Activated T-cell treated with anti-CD3 and anti-CD28 coated beads, Interleukin-2, amount 50 U/mL, for 72 hours (primary cell): ENCODE measurements at places on chromosomes 5 and 9. TPM values are rescaled to one million over a fixed set of nuclear protein-coding genes. Genes with fewer than 3 reads are reported as not detected.

DNA sequence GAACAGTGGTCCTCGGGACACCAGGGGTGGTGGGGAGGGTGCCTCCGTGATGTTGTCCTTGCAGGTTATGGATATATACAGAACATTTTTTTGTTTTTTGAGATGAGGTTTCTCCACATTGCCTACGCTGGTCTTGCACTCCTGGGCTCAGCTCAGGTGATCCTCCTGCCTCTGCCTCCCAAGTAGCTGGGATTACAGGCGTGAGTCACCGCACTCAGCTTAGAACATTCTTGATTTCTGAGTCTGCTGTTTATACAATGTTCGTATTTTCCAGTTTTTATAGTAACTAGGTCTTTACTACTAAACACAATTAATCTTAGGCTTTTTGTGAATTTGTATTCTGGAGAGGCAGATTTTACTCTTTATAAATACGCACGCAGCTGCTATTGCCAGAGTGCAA, 6.0 kb downstream of the PMPCA start:
- peaks cover under 1% of the 10 kb centered on the region for H3K36me3 ChIP-seq
- no peak for DNase-seq
- H3K27ac ChIP-seq = no peak overlapping the region
- no peaks in the 10 kb centered on the region for H3K27me3 ChIP-seq
- peaks cover 23% of the 10 kb centered on the region for H3K4me1 ChIP-seq
- no peak overlapping the region for H3K4me3 ChIP-seq

GRCh38 chr5:11319836-11320580, 559.0 kb upstream of the DAP start:
- peaks cover 7% of the 10 kb centered on the region for H3K27me3 ChIP-seq
- no peaks in the 10 kb centered on the region for H3K4me1 ChIP-seq
- DNase-seq = no peak
- no peak overlapping the region for H3K4me3 ChIP-seq
- H3K27ac ChIP-seq = no peak overlapping the region

GRCh38 chr9:112175796-112176315, 759 bp upstream of the SUSD1 start:
- H3K27ac ChIP-seq = peak overlapping the region; percentile 16
- peaks cover 36% of the 10 kb centered on the region for H3K4me1 ChIP-seq
- no peak for DNase-seq

DNA sequence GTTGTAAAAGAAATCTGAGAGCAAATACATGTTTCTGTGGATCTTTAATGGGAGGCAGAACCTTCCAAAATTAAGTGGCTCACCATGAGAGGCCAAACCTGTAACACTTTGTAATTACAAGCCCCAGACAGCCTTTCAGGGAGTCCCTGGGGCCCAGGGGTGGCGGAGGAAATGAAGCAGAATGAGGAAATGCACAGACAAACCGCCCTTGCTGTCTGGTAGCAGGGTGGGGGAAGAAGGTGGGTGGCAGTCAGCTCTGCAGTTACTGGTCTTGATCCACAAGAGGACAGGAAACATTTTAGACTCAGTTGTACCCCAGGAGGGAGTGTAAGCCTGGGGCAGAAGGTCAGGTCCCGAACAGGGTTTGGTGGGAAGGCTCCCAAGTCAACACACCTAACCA, 6.5 kb downstream of the ARL14EPL start:
- H3K27ac ChIP-seq = no peak overlapping the region
- peak; percentile 11 for DNase-seq
- no peak overlapping the region for H3K4me3 ChIP-seq
- H3K36me3 ChIP-seq = no peaks in the 10 kb centered on the region
- H3K4me1 ChIP-seq = peaks cover 5% of the 10 kb centered on the region

- no peaks in the 10 kb centered on the region for H3K36me3 ChIP-seq
- H3K27ac ChIP-seq = no peak overlapping the region
- H3K4me1 ChIP-seq = no peaks in the 10 kb centered on the region
- H3K27me3 ChIP-seq = no peaks in the 10 kb centered on the region
These were observed 424.8 kb upstream of the SMC2 start for GRCh38 chr9:103669296-103669695.

GRCh38 chr5:103211576-103212561, 46.7 kb upstream of the MACIR start:
- H3K27me3 ChIP-seq = no peaks in the 10 kb centered on the region
- no peak for DNase-seq
- no peaks in the 10 kb centered on the region for H3K36me3 ChIP-seq
- H3K4me1 ChIP-seq = peaks cover 28% of the 10 kb centered on the region
- peak overlapping the region; percentile 39 for H3K4me3 ChIP-seq

DNA sequence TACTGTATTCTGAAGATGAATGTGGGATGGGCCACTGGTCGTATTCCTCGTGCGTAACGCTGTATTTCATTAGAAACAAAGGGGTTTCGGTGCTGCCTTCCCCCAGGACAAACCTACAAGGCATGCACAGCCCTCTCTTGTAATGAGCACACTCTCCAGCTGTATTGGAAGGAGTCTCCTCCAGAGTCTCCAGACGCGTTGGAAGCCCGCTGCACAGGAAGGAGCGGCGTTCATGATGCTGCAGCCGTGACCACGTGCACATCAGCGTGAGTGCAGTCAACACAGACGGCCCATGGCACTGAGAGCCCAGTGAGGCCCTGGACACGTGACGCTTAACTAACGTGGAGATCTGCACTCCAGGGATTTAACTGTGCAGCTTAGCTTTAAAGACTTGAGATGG, 209.0 kb upstream of the IRX1 start:
- H3K36me3 ChIP-seq = no peaks in the 10 kb centered on the region
- no peaks in the 10 kb centered on the region for H3K4me1 ChIP-seq
- no peak overlapping the region for H3K4me3 ChIP-seq
- no peak overlapping the region for H3K27ac ChIP-seq

GRCh38 chr5:56813302-56813701, 2.0 kb upstream of the MAP3K1 start:
- DNase-seq = no peak
- H3K36me3 ChIP-seq = no peaks in the 10 kb centered on the region
- peaks cover 27% of the 10 kb centered on the region for H3K4me1 ChIP-seq
- H3K27me3 ChIP-seq = no peaks in the 10 kb centered on the region
- no peak overlapping the region for H3K27ac ChIP-seq

- no peaks in the 10 kb centered on the region for H3K27me3 ChIP-seq
- no peak for DNase-seq
- H3K36me3 ChIP-seq = no peaks in the 10 kb centered on the region
- H3K4me1 ChIP-seq = no peaks in the 10 kb centered on the region
These were observed 17.7 kb upstream of the ANGPTL2 start for GRCh38 chr9:127140181-127140580.

GRCh38 chr5:124130816-124131215, 615.6 kb downstream of the ZNF608 start:
- no peaks in the 10 kb centered on the region for H3K27me3 ChIP-seq
- H3K4me3 ChIP-seq = no peak overlapping the region
- no peak overlapping the region for H3K27ac ChIP-seq
- no peaks in the 10 kb centered on the region for H3K4me1 ChIP-seq
- no peak for DNase-seq

DNA sequence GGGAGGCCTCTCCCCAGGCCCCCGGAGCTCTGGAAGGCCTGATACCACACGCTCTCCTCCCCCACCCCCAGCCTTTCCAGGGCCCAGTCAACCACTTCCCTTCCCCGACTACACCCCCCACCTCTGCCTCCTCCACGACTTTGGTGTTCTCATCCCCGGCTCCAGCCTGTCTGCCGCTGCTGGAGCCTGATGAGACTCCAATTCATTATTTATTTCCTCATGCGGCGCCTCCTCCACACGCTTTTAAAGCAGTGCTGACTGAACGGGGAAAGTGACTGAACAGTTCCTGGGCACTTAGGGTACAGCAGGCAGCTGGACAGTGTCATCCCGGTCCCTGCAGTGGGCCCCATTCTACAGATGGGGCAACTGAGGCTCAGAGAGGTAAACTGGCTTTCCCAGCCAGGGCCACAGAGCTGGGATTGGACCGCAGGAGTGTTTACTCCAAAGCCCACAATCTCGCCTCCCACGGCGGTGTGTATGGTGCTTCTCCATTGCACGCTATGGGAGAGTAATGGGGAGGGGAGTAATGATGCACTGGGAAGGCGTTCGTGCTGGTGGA, 15.9 kb upstream of the RPL26L1 start:
- H3K27me3 ChIP-seq = no peaks in the 10 kb centered on the region
- no peak overlapping the region for H3K4me3 ChIP-seq
- DNase-seq = no peak
- H3K4me1 ChIP-seq = no peaks in the 10 kb centered on the region
- no peak overlapping the region for H3K27ac ChIP-seq
- no peaks in the 10 kb centered on the region for H3K36me3 ChIP-seq

GRCh38 chr5:128546658-128547281, 8.7 kb upstream of the FBN2 start:
- H3K36me3 ChIP-seq = no peaks in the 10 kb centered on the region
- no peak for DNase-seq
- H3K4me1 ChIP-seq = no peaks in the 10 kb centered on the region
- H3K4me3 ChIP-seq = no peak overlapping the region
- no peak overlapping the region for H3K27ac ChIP-seq

DNA sequence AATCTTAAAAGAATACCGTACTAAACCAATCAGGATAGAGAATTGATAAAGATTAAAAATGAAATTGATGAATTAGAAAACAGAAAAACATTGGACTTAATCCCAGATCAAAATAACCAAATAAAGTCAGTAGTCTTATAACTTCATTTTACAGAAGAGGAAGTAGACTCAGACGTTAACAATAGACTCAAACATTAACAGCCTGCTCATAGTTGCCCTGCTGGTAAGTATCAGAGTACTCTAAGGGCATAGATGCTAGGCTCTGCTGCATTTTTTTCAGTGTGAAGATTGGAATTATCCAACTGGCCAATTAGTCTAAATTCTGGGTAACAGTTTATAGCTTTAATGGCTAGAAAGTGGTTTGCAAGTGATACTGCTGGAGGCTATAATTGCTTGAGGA, 42.9 kb downstream of the ADGRV1 start:
- H3K27ac ChIP-seq = no peak overlapping the region
- DNase-seq = no peak
- H3K36me3 ChIP-seq = no peaks in the 10 kb centered on the region
- no peak overlapping the region for H3K4me3 ChIP-seq

GRCh38 chr9:113364951-113365350, 11.8 kb downstream of the HDHD3 start:
- DNase-seq = no peak
- H3K4me1 ChIP-seq = peaks cover 21% of the 10 kb centered on the region
- H3K36me3 ChIP-seq = no peaks in the 10 kb centered on the region
- H3K4me3 ChIP-seq = no peak overlapping the region
- no peaks in the 10 kb centered on the region for H3K27me3 ChIP-seq

DNA sequence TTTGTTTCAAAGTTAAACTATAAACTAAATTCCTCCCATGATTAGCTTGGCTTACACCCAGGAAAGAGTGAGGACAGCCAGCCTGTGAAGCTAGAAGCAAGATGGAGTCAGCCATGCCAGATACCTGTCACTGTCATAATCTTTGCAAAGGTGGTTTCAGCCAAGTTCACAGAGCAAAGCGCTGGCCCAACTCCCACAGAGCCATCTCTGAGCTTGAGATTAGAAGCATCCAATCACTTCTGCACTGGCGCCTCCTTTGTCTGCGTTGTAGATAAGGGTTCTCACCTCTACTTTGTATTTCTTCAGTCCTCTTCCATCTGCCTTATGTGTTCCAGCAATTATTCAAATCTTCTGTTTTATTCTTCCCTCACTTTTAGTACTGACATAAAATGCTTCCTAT, 119.4 kb upstream of the ACO1 start:
- no peak overlapping the region for H3K27ac ChIP-seq
- DNase-seq = no peak
- H3K27me3 ChIP-seq = no peaks in the 10 kb centered on the region
- no peaks in the 10 kb centered on the region for H3K36me3 ChIP-seq

DNA sequence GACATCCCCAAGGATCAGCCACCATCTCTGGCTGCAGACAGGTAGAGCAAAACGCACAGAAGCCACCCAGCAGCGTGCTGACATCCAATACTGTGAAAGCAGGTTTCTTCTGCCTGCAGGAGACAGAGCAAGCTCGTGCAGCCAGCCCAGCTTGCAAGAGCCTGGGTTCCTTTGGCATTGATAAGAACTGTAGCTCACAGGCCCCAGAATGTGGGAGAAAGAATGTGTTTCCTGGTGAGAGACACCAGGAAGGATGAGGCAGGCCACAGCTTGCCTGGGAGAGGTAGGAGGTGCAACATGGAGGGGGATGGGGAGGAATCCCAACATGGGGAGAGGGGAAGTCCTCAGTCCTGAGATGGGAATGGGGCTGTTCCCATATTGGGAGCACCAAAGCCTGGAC, 34.0 kb upstream of the ARAP3 start:
- no peaks in the 10 kb centered on the region for H3K4me1 ChIP-seq
- no peak overlapping the region for H3K4me3 ChIP-seq
- H3K27ac ChIP-seq = no peak overlapping the region
- H3K27me3 ChIP-seq = peaks cover 15% of the 10 kb centered on the region
- no peak for DNase-seq

GRCh38 chr9:129648764-129649115, 6.8 kb upstream of the ASB6 start:
- no peaks in the 10 kb centered on the region for H3K4me1 ChIP-seq
- H3K27me3 ChIP-seq = no peaks in the 10 kb centered on the region
- H3K27ac ChIP-seq = no peak overlapping the region

GRCh38 chr9:38371495-38371894, 21.0 kb upstream of the ALDH1B1 start:
- no peak overlapping the region for H3K4me3 ChIP-seq
- H3K27ac ChIP-seq = no peak overlapping the region
- no peaks in the 10 kb centered on the region for H3K36me3 ChIP-seq
- no peaks in the 10 kb centered on the region for H3K27me3 ChIP-seq
- H3K4me1 ChIP-seq = no peaks in the 10 kb centered on the region

DNA sequence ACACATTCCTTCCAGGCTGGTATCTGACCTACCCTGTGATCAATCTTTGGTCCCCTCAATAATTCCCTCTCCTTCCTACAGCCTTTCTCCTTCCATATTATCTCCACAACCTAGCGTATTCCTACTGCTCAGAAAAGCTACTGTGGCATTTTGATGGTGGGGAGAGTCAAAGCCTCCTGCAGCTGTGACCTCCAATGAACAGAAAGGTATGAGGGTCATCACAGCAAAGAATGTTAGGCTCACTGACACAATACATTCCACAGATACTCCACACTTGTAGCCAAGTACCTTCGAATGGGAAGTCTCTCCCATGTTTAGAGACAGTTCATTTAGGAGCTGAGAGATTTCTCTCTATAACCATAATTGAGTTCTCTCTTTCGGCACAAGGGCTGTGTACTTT, 5.9 kb downstream of the FBN2 start:
- H3K27ac ChIP-seq = no peak overlapping the region
- no peaks in the 10 kb centered on the region for H3K4me1 ChIP-seq
- peaks cover 26% of the 10 kb centered on the region for H3K27me3 ChIP-seq
- H3K4me3 ChIP-seq = no peak overlapping the region

- H3K27me3 ChIP-seq = no peaks in the 10 kb centered on the region
- no peak for DNase-seq
- H3K27ac ChIP-seq = no peak overlapping the region
- H3K4me1 ChIP-seq = no peaks in the 10 kb centered on the region
These were observed 116.0 kb downstream of the ARHGAP26 start for GRCh38 chr5:142886211-142886610.

The TICAM2 gene
- 2.1 TPM for total RNA-seq

The GLRA1 gene
- total RNA-seq = not detected

The PKD2L2 gene
- total RNA-seq = not detected

The SHISAL2B gene
- not detected for total RNA-seq

The SVEP1 gene
- total RNA-seq = not detected

The FBP2 gene
- not detected for total RNA-seq

The FOXD4L4 gene
- total RNA-seq = 0.14 TPM

The EXD3 gene
- 26.0 TPM for total RNA-seq

The NR5A1 gene
- total RNA-seq = not detected
